ENCODE measurements at places on chromosomes 4 and X. TPM values are rescaled to one million over a fixed set of nuclear protein-coding genes. Genes with fewer than 3 reads are reported as not detected.

Gene GAGE1
- not detected for total RNA-seq

Gene ANXA5
- 308 TPM for total RNA-seq

- DNase-seq = no peak
Observed at GRCh38 chr4:56052481-56052880, 103.7 kb downstream of the CEP135 start.

DNA sequence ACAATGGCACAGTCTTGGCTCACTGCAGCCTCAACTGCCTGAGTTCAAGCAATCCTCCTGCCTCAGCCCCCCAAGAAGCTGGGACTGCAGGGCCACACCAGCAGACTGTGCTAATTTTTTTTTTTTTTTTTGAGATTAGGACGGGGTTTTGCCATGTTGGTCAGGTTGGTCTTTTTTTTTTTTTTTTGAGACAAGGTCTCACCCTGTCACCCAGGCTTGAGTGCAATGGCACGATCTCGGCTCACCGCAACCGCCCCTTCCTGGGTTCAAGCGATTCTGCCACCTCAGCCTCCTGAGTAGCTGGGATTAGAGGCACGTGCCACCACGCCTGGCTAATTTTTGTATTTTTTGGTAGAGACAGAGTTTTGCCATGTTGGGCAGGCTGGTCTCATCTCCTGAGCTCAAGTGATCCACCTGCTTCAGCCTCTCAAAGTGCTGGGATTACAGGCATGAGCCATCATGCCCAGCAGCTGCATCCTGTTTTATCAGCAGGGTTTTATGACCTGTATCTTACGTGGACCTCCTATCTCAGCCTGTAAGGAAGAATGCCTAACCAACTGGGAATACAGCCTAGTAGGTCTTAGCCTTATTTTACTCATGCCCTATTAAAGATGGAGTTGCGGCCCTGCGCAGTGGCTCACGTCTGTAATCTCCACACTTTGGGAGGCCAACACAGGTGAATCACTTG lies 13.2 kb upstream of the MRPL1 start:
- DNase-seq = no peak

GRCh38 chr4:8338351-8338961 lies 68.9 kb downstream of the HTRA3 start:
- no peak for DNase-seq

GRCh38 chr4:7819446-7819845 lies 120.2 kb downstream of the AFAP1 start:
- DNase-seq = no peak

Gene ADRA2C
- total RNA-seq = not detected

DNA sequence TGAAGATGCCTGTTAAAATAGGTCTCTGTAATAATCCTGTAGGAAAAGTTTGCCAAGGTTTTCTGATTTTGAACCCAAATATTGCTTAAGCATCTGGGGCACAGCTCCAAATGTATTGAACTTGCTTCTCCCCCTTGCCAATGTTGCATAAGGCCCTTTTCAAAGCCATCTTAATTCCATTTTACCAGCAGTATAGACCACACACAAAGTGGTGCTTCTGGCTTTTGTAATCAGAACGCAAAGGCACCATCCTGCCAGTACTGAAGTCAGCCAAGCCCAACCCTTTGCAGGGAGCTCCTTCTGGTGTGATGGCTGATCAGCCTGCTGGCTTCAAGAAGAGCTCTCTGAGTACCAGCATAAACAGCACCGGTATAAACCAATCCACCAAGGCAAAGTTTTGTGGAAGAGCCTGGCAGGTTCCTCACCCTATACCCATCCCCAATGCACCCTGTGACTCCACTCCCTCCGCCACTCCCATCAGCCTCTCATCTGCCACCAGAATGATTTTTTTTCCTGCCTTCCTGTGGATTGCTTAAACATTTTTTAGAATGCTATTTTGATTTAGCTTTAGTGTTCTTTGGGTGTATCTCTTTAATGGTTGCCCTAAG lies 39.2 kb upstream of the USP9X start:
- no peak for DNase-seq

DNA sequence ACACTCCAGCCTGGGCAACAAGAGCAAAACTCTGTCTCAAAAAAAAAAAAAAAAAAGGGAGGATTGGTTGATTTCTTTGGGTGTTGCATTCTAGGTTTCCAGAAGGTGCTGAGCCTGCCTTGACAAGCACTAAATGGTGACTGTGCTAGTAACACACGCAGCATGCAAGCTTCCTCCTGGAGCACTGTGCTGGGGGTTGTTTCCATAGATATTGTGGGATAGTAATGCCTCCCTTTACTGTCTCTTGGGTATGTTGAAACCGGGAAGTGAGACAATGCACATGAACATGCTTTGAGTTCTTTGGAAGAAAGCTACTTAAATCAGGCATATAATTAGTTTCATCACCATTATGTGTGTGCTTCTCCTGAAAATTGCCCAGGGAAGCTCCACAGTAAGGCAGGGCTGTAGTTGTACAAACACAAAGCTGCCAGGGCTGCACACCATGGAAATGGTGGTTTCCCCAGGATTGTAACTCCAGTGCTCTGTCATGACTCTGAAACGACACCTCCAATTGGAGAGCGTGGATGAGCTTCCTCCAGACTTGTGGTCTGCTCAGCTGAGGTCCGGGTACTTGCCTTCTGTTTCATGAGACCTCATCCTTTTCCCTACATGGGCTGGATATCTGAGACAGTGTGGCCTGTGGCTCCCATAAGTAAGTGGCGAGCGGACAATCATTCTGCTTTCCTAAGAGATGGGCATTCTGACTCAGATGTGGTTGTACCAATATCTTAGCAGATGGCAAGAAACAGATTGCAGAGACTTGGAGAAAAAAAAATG lies 31.5 kb upstream of the STOX2 start:
- no peak for DNase-seq

Gene NSG1
- 1.6 TPM for total RNA-seq

DNA sequence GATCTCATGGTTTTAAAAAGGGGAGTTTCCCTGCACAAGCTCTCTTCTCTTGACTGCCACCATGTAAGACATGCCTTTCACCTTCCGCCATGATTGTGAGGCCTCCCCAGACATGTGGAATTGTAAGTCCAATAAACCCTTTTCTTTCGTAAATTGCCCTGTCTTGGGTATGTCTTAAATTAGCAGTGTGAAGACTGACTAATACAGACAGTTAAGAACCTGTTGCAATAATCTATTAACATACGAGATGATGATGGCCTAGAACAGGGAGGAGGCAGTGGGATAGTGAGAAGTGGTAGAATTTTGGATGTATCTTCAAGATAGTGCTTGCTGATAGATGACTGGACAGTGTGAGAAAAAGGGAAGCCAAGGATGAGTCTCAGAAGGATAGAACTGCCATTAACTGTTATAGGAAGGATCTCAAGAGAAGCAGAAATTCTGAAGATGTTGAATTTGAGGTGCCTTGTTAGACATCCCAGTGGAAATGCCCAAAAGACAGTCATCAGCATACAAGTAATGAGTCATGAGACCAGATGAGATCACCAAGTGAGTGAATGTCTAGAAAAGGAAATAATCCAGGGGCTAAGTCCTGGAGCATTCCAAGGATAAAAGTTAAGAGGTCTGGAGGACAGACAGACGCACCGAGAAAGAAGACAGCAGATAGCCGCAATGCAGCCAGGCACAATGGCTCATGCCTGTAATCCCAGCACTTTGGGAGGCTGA lies 38.8 kb upstream of the UGDH start:
- peak; percentile 77 for DNase-seq

DNA sequence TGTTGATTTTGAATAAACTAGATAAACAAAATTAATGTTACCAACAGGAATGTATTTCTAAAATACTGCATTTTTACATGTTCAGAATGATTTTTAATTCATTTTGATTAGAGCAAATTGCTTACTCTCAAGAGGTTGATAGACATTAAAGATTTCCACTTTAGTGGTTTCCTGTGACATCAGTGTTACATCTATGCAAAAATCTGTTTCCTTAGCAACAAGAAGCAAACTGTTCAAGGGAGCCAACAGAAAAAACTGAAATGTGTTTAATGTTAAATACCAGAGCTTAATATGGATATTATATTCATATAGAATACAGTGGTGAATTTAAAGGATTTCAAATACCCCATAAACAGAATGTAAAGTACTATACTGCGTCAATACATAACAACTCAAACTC lies 277.8 kb downstream of the GABRG1 start:
- DNase-seq = no peak

DNA sequence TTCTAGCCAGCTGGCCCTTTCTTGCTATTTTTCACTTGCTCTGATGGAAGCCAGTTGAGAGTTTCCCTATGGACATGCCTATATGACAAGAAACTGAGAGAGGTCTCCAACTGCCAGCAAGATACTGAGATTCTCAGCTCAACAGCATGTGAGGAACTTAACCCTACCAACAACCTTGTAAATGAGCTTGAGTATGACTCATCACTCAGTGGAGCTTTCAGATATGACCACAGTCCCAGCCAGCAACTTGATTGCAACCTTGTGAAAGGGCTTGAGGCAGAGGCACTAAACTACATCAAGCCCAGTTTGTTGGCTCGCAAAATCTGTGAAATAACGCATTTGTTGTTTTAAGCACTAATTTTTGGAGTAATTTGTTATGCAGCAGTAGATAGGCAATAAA lies 175.8 kb downstream of the COMMD8 start:
- DNase-seq = peak; percentile 52

All from epithelial cell of proximal tubule (primary cell).